NCI-H82 (cell line): ENCODE measurements at places on chromosomes 3 and 15.

DNA sequence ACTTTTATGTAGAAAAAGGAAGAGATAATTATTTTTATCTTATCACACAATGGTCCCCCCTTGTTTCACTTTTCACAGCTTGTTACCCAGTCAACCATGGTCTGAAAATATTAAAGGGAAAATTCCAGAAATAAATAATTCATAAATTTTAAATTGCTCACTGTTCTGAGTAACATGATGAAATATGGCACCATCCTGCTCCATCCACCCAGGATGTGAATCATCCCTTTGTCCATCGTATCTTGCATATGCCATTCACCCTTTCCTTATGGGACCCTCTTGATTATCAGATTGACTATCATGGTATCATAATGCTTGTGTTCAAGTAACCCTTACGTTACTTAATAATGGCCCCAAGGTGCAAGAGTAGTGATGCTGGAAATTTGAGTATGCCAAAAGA, 43.7 kb downstream of the ANKRD28 start:
- no peak for DNase-seq

DNA sequence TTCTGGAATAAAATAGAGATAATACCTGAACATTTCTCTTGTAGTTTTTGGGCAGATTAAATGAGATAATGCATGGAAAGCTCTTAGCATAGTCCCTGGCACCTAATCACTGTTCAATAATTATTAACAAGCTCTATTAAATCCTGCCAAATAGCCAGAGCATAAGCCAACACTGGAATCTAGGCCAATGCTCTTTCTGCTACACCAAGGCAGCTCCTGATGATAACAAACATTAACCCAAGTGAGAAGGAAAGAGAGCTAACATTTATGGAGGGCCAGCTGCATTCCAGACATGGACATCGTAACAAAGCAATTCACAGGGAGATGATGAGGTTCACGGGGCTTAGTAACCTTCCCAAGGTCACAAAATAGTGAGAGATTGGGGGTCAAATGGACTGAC, 23.3 kb downstream of the LARP6 start:
- no peak for DNase-seq

GRCh38 chr3:193483988-193484539, 70.6 kb downstream of the ATP13A4 start:
- DNase-seq: no peak

- no peak for DNase-seq
These were observed 152.2 kb upstream of the SLC2A2 start for GRCh38 chr3:171178714-171179113.

GRCh38 chr3:28905798-28906197, 375.1 kb upstream of the RBMS3 start:
- DNase-seq: no peak
